Stimulated activated CD4-positive, alpha-beta T cell treated with anti-CD3 and anti-CD28 coated beads, TNF-alpha, amount 100 ng/mL, for 4 hours (primary cell): ENCODE measurements at places on chromosomes 1 and 21.
A peak's percentile ranks its signal among the peaks of the same experiment; 100 is the strongest.

- no peak for DNase-seq
These were observed 74.0 kb upstream of the ADAMTS5 start for GRCh38 chr21:27040738-27041469.

DNA sequence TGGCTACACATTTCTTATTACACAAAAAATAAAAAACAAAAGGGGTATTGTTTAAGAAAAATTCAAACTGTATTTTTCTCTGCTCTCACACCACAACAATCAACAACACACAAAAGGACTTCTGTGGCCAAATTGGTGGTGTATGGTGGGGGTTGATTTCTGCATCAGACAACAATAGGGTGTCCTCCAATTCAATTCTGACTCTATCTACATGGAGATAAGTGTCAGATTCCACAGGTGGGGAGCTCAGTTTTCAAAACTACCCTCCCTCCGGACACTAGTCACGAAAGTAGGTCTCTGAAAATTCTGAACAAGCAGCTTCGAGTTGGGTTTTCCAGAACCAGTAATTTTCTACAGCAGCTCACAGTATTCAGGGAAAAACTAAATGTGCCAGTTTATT lies 744.9 kb upstream of the NCAM2 start:
- DNase-seq = no peak

- peak; percentile 19 for DNase-seq
These were observed 626 bp downstream of the CXADR start for GRCh38 chr21:17513214-17514123.

DNA sequence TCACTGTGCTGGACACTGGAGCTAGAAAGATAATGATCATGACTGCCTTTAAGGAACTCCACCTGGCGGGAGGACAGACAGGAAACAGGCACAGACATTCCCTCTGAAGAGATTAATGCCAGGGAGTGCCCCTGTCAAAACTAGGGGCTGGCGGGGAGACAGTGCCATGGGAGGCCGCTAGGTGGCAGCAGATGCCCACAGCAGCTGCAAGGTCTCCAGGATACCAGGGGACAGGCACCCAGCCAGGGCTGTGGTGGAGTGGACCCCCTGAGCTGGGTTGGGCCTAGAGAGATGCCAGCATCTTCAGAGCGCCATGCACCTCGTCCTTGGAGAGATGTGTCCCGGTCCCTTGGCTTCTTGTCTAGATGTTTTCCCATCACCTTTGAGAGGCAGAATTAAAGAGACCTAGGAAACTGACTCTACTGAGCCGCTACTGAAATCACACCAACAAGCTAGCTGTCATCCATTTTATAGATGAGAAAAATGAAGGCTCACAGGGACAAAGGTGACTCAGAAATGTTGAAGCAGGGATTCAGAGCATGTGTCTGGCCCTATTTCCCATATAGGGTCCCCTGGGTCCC lies 3.6 kb downstream of the REN start:
- peak; percentile 68 for DNase-seq

GRCh38 chr1:18936814-18937481 lies 19.5 kb downstream of the IFFO2 start:
- DNase-seq = no peak

GRCh38 chr1:160062230-160062532 lies 7.8 kb downstream of the KCNJ10 start:
- no peak for DNase-seq

DNA sequence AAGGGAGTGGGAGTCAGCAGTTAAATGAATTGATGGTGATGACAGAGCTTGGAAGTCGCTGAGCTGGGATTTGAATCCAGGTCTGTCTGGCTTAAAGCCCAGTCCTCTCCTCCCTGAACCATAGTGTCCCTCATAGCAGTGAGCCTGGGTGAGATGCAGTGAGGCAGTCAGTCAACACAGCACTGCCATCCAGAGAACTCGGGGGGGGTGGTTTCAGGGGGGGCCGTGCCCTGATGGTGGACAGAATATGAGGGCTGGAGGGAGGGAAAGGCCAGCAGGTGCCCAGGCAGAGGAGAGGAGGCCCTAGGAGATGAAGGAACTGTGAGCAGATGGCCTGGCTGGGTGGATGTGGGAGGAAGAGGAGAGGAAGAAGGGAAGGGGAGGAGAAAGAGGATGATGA lies 405.6 kb downstream of the PTPRU start:
- DNase-seq = no peak

DNA sequence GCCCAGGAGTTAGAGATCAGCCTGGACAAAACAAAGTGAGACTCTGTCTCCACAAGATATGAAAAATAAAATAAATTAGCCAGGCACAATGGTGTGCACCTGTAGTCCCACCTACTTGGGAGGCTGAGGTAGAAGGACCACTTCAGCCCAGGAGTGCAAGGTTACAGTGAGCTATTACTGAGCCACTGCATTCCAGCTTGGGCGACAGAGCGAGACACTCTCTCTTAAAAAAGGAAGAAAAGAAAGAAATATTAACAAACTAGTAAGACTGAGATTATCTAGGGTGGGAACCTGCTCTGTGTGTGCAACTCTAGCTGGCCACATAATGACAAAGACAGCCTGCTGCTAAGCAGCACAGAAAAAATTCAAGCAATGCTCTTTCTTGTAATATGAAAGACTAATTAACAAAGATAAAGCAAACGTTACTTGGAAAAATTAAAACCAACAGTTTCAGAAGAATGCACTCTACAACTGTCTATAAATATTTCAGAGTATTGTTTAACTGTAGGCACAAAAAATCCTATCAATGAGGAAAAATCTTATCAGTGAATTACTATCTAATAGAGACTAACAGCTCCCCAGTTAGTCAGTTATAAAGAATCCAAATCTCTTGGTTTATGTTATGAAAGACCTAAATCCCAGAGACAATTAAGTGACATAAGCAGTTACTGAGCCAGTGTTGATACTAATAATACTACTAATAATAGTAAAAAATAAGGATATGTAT lies 74.5 kb downstream of the ENAH start:
- no peak for DNase-seq
